ENCODE measurements at places on chromosomes 6 and 20. TPM values are rescaled to one million over a fixed set of nuclear protein-coding genes. Genes with fewer than 3 reads are reported as not detected.
A peak's percentile ranks its signal among the peaks of the same experiment; 100 is the strongest.

CLDN20 gene
- 0.30 TPM for polyA plus RNA-seq

PRKN gene
- 2.8 TPM for polyA plus RNA-seq

DNA sequence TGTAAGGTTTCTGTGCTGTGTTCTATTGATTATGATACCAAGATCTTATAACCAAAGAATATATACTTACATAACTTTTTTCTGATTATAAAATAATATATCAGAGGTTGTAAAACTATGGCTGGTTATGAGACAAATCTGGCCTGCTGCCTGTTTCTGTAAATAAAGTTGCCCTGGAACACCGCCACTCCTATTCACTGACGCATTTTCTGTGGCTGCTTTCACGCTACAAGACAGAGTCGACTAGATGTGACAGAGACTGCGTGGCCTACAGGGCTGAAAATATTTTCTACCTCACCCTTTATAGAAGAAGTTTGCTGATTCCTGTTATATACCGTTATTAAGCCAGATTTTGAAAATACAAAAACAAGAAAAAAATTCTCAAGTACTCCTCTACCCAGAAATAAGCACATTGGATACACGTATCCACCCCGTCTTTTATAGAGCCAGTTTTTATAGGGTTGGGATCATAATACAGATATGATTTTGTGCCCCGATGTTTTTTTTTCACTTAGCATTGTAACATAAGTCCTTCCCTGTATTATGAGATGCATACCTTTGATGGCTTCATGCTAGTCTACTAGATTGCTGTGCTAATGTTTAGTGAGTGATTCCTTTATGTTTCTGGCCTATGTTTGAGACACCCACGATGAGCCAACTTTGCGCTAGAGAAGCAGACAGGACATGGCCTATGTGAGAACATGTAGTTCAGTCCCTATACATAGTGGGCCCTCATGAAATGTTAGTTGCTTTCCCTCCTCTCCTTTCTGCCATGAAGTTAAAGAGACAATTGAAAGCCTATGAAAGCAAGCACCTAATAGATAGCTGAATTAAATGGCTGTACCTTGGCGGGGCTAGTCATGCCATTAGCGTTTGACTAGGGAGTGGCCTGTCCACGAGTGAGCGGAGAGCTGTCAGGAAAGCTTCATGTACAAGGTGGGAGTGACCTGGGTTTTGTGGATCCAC lies 98.1 kb upstream of the KCNK16 start:
- DNase-seq, result no peak

ZNF76 gene
- polyA plus RNA-seq, result 19.2 TPM

GPR6 gene
- polyA plus RNA-seq, result not detected

GRCh38 chr6:100346828-100347227 lies 117.9 kb downstream of the SIM1 start:
- no peak for DNase-seq

- DNase-seq, result no peak
Measured at GRCh38 chr6:21754891-21755290, 161.3 kb downstream of the SOX4 start.

GRCh38 chr20:20713244-20713765 lies 861 bp upstream of the RALGAPA2 start:
- no peak for DNase-seq

GNAS-AS1 gene
- 1.9 TPM for polyA plus RNA-seq

TJAP1 gene
- polyA plus RNA-seq, result 20.5 TPM

TBXT gene
- not detected for polyA plus RNA-seq

- no peak for DNase-seq
Measured at GRCh38 chr6:31272836-31273626, 1.1 kb upstream of the HLA-C start.

- no peak for DNase-seq
Measured at GRCh38 chr6:81816380-81816779, 63.9 kb upstream of the TENT5A start.

PTCRA gene
- polyA plus RNA-seq, result not detected

CALHM4 gene
- polyA plus RNA-seq, result not detected

DNA sequence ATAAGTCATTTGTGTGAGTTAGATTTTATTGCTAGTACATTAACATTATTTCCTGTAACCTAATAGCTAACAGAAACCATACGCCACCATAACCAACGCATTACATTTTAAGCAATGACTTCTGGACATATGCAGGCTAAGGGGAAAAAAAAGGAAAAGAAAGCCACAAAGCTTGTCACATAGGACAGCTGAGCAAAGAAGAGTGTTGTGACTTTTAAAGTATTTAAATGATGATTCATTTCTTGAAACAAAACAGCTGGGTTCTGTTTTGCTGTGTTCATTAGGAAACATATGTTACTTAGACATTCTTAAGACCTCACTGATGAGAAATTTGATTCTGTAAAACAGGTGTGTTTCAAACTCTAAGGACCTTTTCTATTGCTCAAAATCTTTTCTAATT lies 171.4 kb downstream of the COL9A1 start:
- DNase-seq, result no peak

GRCh38 chr6:160057080-160057479 lies 64.5 kb upstream of the SLC22A1 start:
- no peak for DNase-seq

- no peak for DNase-seq
Measured at GRCh38 chr6:95364016-95364604, 213.2 kb upstream of the MANEA start.

GRCh38 chr20:10877342-10877741 lies 203.5 kb upstream of the JAG1 start:
- DNase-seq, result no peak

- no peak for DNase-seq
Measured at GRCh38 chr20:46113113-46113470, 5.0 kb upstream of the CD40 start.

GRCh38 chr6:3869632-3870527 lies 20.7 kb downstream of the FAM50B start:
- no peak for DNase-seq

LY6G6F gene
- 0.20 TPM for polyA plus RNA-seq

- peak; percentile 32 for DNase-seq
Measured at GRCh38 chr6:112144145-112144926, 56.9 kb downstream of the FAM229B start.

WFDC5 gene
- polyA plus RNA-seq, result not detected

Data from muscle of back (tissue), 13 donors.